Right forelimb (tissue), 1 donor: ENCODE measurements at places on chromosomes 1 and 21.

DNA sequence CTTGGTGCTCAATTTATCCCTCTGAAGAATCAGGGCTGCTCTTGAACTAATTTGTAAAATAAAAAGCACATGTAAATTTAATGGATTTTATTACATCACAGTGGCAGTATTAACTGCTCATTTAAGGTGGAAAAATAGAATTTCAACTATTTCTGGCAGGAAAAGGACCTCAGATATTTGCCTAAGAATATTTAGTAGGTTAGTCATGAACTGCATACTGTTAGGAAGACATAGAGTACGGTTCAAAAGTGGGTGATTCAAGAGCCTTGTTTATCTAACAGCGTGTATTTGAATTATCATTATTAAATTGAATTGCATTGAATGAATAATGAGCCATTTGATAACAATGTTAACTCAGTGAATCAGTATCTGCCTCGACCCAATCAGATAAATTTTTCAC, 248.8 kb upstream of the PBX1 start:
- no peak for DNase-seq

- no peak for DNase-seq
Observed at GRCh38 chr1:246733704-246734103, 9.5 kb downstream of the SCCPDH start.

DNA sequence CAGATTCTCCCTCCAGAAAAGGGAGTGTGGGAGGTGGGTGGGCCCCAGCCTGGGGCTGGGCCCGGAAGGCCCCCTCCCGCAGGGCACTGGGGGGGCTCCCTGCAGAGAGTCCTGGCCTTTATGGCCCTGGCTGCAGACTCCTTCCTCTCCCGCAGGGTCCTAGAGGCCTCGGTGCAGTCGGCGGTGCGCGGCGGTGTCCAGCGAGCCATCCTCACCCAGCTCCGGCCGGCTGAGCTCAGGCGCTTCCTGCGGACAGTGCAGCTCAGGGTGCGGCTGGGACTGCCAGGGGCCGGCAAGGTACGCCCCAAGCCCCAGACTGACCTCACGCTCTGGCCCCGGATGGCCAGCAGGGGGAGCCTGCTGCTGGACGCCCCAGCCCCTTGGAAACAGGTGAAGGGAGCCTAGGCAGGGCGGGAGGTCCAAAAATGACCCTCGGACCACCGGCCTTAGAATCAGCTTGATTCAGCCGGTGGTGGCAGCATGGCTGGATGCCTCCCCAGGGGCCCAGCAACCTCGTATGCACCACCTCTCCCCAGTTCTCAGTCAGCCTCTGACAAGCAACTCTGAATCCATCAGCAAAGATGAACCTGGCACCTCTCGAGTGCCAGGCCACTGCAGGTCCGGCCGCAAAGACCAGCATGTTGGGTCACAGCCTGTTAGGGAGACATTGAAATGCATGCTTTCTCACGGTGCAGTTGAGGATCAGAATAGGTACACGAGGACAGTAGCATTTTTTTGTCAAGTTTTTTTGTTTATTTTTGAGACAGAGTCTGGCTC, 20.6 kb downstream of the MTHFR start:
- peak; percentile 77 for DNase-seq

- no peak for DNase-seq
Observed at GRCh38 chr1:161139766-161140165, 7.3 kb upstream of the DEDD start.

DNA sequence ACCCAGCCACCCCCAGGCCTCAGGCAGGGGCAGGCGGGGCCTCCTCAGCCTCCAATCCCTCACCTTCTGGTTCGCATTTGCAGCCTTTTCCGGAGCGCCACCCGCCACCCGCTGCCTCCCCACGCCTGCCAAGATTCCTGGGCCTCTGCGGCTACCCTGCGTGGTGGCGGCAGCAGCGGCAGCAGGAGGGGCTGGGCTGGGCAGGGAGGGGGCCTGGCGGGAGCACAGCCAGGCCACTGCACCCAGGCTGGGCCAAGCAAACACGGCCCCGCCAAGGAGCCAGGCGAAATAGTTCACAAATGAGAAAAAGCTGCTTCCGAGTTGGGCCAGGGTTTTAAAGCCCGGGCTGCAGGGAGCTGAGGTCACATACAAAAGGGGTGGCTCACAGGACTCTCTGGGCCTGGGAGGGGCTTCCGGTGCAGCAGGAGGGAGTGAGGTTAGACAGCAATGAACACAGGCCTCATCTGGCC, 9.8 kb downstream of the COL8A2 start:
- DNase-seq: peak; percentile 88

DNA sequence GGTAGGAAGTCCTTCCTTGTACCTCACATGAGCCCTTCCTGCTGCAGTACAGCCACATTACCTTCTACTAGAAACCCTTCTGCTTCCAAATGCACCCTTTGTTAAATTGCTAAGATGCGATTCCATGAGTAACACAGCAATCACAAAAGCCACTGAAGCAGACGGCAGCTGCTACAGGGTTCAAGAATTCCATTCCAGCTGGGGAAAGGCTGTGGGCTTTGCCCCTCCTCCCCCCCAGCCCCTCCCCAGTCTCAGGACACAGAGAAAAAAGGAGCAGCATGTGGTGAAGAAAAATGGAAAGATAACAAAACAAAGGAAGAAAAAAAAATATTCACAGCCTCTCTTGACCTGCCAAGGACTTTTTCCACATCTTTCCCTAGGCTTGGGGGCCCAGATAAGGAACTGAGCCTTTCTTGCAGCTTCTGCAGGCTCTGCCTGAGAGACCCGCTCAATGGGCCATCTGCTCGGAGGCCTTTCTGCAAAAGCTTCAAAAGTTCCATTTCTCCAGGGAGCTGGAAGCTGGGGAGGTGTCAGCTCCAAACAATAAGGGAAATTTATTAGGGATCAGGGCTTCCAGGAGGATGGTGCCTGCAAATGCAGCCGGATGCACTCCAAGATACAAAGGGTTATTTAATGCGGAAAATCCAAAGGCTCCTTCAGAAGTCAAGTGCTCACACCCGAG, 72.1 kb downstream of the SYT2 start:
- no peak for DNase-seq

DNA sequence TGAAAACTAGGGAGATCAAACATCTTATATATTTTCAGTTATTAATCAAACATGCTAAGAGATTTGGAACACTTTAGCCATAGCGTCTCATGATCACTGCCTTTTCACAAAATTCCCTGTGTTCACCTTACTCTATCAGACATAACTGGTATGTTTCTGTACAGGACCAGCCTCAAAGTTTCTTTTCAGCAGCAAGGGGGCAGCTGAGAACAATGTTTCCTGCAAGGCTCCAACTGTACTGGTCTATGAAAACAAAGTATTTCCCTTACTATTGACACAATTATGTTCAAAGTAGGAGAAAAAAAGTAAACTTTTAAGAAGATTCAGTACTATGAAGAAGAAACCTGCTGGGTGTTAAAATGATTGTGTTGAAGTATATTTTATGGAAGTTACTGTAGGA, 98.5 kb downstream of the ATF6 start:
- DNase-seq: peak; percentile 48

- no peak for DNase-seq
Observed at GRCh38 chr1:231584921-231585320, 41.7 kb upstream of the DISC1 start.

GRCh38 chr1:16372535-16373285, 5.7 kb downstream of the SZRD1 start:
- no peak for DNase-seq

DNA sequence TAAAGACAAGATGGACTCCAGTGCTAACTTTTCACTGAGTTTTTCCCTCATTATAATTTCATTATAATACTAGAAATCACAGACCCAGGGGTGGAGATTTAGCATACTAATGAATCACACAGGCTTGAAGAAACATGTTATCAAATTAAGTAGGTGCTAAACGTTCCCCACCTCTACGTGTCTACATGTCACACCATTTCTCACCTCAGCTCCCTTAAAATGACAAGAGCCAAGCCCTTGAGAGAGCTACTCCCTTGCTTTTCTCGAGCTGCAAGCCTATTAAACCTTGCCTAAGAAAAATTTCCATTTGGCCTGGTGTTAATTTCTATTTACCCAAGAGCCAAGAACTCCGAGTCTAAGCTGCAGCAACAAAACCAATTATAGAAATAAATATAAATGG, 396.3 kb upstream of the NEGR1 start:
- no peak for DNase-seq

- DNase-seq: no peak
Observed at GRCh38 chr1:1020415-1021009, 592 bp downstream of the AGRN start.

DNA sequence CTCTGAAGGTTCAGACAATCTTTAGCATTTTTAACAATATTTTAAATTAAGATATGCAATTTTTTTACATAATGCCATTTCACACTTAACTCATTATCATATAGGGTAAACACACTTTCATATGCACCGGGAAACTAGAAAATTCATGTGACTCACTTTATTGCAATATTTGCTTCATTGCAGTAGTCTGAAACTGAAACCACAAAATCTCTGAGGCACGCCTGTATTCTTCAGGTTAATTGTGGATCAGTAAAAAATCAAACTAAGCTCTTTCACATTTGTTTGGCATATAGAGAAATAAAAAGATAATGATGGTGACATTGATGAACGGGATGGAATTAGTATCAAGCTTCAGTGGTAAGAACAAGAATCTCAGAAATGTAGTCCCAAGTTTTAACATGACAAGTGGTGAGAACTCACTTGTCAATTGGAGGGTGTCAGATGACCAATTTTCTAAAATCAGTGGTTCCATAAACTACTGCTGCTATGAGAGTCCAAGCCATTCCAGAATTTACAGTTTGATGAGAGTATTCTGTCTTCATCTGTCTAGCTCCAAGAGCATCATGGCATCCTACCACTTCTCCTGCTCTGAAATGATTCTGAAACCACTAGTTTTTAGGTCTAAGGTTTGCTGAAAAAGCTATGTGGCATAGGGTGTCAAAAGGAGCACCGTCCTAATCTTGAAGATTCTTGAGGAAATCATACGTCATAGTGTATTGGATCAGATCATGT, 281.0 kb downstream of the PTPRC start:
- DNase-seq: no peak

DNA sequence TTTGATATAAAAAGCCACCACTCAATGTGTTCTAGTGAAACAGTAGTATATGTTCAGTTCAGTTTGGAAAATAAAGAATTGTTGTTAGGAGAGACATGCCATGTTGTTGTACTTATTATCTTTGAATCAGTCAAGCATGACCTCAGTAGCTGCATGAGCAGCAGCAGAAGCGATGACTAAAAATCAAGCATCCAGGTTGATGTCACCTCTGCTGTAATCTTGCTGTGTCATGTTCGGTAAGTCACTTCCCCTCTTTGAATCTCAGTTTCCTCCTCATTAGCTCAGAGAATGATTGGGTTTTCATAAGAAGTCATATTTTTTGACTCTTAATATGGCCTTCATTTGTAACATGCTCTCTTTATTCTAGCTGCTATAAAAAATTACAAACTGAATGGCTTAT, 428.4 kb upstream of the B3GALT2 start:
- no peak for DNase-seq

GRCh38 chr1:162070094-162070748, 730 bp downstream of the NOS1AP start:
- DNase-seq: peak; percentile 56

DNA sequence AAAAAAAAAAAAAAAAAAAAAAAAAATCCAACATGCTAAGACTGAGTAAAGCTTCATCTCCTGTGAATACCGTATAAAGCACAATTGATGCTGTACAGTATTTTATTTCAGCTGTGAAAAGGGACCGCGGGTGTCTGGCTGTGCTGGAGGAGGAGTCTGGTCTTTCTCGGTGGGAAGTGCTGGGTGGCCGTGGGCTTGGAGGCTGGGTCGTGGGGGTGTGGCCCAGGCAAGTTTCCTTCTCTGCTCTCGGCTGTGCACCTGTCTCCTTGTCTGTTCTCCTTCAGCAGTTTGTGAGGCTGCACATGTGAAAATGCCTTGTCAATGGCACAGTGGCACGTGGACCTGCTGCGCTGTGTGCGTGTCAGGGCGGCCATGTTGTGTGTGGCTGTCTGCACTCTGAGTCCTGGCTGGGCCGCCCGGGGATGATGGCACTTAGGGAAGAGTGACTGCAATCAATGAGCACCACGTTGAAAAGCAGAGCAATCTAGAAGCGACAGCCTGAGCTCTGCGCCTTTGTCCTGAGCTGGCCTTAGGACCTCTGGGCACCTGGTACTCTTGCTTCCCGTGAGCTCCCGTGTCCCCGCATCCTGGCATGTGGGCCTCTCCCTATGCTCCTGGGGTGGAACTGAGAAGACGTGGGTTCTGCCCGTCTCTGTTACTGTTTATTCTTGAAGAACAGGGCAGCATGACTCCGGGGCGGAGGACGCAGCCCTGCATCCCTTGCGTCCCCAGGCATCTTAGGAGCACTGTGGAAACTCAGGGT, 14.5 kb downstream of the AGPAT3 start:
- peak; percentile 27 for DNase-seq

DNA sequence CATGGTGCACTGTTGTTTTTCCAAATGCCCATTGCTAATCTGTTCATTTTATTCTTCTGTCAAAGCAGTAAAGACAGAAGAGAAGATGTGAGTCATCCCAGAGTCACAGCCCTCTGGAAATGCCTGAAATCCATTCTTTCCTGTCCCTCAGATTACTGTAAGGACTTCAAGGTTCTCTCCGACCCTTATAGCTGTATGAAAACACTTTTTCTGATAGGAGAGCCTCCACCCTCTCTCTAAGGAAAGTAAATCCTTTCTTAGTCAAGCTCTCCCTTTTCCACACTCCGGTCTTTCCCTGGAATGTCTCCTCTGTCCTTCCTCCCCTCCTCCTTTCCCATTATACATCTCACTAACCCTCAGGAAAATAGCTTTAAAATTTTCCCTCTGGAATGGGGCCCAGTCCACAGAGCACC, 3.5 kb upstream of the PRDX6 start:
- DNase-seq: no peak

- no peak for DNase-seq
Observed at GRCh38 chr21:32603131-32603530, 9.0 kb downstream of the CFAP298 start.

DNA sequence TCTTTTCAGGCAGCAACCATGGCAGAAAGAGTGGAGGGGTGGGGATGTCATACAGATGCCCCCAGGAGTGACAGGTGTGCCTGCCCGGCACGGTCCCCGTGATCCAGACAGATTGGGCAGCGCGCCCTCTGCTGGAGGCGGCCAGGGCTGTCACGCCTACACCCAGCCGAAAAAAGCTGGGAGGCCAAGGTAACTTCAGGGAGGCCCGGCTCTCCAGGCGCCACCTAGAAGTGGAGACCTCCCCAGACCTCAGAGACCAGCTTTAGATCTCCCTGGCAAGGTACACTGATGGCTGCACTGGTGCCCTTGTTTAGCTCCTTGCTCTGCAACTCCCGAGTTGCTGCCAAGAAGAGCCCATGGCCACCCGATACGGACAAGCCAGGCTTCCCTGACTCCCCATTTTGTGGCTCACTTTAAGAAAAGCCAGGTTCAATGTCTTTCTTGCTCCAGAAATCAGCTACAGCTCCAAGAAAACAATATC, 6.6 kb downstream of the GOLT1A start:
- peak; percentile 72 for DNase-seq

GRCh38 chr1:107739201-107739600, 225.8 kb downstream of the VAV3 start:
- no peak for DNase-seq

GRCh38 chr1:209241487-209241886, 342.0 kb upstream of the CAMK1G start:
- no peak for DNase-seq

GRCh38 chr1:67792103-67792502, 41.2 kb downstream of the GNG12 start:
- no peak for DNase-seq

- DNase-seq: no peak
Observed at GRCh38 chr1:99751877-99752504, 14.4 kb downstream of the FRRS1 start.
